Activated T-cell treated with anti-CD3 and anti-CD28 coated beads for 24 hours (primary cell): ENCODE measurements at places on chromosomes 7 and 10.

DNA sequence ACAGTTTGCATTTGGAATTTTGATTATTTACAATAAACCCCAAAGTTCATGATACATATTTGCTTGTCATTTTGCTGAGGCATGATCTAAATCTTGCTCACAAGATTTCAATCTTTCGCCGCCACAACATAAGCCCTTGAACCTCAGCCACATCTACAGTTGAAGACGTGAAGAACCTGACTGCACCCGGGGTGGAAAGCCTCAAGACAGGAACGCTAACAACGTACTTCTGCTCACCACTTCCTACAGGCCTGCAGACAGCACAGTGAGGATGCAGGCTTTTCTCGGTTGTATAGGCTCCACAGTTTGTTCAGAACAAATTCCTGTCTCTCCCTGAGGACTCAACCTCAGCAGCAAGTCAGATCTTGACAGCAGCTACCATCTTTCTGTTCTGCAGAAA, 393.8 kb upstream of the PRKCQ start:
- no peak for DNase-seq

DNA sequence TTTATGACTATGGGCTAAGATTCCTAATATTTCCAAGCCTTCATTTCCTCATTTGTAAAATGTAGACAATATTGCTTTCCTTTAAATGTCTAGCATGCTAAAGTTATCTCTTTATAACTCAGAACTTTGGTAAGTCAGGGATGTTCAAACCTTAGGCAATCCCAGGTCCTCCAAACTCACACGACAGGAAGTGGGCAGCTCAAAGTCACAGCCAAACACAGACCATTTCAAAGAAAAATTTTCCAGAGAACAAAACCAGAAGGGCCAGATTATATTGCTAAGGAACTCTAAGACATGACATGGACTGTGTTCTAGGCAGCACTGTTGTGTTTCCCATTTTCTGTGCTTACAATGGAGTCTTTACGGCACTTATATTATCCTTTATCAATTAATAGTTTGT, 87.8 kb upstream of the DYNC1I1 start:
- DNase-seq = no peak

- no peak for DNase-seq
These were observed 2.5 kb upstream of the CFAP58 start for GRCh38 chr10:104351061-104351702.

DNA sequence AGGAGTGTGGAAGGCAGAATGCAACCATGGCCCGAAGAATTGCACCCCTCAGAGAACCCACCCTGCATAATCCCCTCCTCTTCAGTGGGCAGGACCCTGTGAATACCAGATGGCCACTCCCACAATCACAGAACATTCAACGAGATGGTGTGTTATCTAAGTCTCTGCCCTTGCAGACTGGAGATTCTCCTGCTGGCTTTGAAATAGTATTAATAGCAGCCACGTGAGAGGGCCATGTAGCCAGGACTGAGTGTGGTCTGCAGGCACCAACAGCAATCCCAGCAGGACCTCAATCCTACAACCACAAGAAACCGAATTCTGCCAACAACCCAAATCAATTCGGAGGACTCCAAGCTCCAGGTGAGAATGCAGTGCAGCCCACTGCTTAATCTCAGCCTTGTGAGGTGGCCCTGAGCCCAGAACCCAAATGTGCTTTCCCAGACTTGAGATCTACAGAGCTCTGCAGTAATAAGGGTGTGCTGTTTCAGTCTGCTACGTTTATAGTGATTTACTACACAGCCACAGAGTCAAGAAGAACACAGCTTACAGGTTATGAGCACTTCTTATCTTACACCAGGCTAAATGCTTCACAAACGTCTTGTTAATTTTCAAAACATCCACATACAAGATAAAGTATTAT, 72.1 kb downstream of the VOPP1 start:
- no peak for DNase-seq

DNA sequence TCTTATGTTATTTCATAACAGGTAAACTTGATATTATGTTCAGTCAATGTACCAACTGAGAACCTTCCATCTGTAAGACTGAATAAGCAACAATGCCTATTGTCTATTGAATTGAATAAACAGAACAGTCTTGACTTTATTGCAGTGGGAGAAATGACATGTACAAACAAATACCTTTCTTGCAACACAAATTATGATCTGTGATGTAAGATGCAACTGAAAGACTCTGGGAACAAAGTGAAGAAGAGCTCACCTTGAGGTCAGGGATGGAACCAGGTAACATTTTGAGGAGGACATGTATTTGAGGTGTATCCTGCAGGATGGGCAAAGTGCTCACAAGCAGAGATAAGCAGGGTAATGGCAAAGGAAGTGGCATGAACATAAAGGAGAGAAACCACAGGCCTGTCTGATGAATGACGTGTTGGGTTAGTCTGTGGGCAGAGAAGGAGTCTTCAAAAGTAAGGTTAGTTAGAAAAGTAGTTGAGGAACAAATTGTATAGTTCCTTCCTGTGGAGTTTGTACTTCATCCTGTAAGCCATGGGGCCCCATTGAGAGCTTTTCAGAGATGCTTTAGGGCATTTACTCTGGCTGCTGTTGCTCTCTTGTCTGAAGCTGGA, 9.5 kb downstream of the PNLIPRP3 start:
- no peak for DNase-seq

DNA sequence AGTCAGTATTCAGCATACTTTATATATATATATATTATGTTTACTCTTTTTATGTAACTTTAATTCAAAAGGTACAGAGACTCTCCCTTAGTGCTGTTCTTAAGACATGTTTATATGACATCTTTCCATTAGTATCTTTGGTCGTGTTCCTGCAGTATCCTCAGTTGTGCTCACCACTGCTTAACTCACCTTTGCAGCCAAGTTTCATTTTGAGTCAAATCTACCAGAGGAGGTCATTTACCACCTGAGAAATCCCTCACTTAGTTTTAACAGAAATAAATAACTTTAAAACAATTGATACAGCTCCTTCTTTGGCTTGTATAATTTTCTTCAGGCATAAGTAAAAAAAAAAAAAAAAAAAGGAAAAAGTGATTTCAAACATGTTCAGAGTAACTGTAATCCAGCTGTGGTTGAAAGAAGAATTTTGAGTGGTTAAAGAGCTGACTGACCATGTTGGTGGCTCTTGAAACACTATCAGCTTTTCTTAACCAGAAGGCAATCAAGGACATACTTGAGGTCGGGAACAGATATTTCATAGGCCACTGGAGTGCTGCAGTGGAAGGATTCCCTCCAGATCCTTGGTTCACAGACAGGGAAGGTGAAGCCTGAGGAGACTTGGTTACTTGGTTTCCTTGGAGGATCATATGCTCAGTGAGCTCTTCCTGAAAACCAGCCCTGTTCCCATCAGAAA, 116.8 kb downstream of the AUTS2 start:
- no peak for DNase-seq
